ENCODE measurements at places on chromosomes 12 and 14.

DNA sequence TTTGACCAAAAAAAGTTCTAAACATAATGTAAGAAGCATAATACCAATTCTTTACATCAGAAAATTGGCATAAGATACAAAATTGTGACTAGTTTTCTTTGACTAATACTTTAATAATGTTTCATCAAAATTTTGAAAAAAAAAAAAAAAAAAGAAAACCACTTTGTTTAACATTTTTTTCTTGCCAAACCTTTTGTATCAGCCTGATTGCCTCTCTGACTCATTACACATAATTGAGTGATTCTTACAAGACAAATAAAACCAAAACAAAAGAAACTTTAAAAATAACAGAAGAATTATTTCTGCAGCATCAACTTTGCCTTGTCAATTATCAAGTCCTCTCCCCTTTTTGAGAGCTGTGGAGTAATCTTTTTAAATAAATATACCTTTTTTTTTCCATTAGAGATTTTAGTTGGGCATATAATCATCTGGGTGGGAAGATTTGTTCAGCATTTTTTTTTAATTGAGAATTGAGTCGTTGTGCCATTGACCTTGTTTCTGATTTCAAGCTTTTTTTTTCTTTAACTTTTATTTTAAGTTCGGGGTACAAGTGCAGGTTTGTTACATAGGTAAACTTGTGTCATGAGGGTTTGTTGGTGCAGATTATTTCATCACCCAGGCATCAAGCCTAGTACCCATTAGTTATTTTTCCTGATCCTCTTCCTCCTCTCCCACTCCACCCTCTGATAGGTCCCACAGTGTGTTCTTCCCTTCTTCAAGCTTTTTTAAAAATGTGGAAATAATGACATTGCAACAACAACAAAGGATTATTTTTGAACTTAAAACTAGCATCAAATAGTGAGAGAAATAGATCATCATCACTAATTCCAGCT lies 45.8 kb upstream of the HMGA2 start:
- DNase-seq, result peak; percentile 67

- peak; percentile 56 for DNase-seq
These were observed 638.3 kb upstream of the TBX3 start for GRCh38 chr12:115322275-115322674.

- DNase-seq, result no peak
These were observed 3.9 kb downstream of the TSPAN9 start for GRCh38 chr12:3081091-3081490.

DNA sequence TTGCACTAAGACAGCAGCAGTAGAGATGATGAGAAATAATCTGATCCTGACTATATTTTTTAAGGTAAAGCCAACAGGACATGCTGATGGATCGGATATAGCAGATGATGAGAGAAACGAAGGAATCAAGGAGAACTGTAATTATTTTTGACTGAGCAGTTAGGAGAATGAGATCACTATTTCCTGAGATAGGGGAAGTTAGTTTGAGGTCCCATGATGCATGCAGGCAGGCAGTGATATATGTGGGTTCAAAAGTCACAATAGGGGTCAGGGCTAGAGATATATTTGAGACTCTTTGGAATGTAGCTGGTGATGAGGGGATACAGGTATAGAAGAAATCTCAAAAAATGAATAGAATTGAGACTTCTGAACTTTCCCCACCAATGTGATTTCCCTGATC lies 107.6 kb downstream of the GTF2A1 start:
- DNase-seq, result no peak

DNA sequence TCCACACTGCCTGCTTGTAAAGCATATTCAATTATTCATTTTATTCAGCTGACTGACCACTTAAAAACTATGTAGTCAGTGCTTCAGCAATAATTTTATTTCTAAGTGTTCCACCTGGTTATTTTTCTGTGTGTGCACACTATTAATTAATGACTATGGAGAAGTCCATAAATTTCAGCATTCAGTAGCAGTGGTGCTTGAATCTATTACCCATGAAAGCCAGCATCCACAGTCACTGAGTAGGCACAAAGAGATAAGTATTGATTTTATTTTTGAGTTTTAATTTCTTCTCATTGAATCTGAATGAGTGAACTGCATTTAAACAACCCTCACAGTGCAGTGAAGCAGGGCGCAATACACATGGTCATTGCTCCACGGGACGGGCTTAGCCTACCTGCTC lies 643.1 kb downstream of the GALC start:
- no peak for DNase-seq
